ENCODE measurements at places on chromosomes 16 and 17.

DNA sequence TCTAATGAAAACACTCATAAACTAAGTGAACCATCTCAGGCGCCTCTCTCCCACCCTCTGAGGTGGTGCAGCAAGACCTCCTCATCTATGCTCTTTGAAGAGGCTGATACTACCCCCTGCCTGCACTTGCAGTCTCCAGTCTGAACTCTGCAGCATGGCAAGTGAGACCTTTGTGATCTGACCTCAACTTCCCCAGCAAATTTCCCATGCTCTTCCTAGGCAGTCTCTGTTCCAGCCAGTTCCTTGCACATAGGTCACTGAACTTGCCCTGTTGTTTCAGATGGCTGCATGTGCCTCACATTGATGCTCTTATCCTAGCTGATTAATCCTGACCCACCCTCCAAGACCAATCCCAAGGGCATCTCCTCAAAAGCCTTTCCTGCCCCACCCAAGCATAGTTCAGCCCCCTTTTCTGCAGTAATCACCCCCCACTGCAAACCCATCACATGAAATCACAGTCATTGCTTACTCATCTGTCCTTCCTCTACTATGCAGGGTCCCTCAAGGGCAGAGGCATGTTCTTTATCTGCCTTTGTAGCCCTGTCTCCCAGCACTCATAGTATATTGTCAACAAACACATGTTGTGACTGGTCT lies 42.0 kb downstream of the TBX21 start:
- DNase-seq: no peak

- DNase-seq: no peak
These were observed 10.8 kb downstream of the ZG16B start for GRCh38 chr16:2840914-2841313.

DNA sequence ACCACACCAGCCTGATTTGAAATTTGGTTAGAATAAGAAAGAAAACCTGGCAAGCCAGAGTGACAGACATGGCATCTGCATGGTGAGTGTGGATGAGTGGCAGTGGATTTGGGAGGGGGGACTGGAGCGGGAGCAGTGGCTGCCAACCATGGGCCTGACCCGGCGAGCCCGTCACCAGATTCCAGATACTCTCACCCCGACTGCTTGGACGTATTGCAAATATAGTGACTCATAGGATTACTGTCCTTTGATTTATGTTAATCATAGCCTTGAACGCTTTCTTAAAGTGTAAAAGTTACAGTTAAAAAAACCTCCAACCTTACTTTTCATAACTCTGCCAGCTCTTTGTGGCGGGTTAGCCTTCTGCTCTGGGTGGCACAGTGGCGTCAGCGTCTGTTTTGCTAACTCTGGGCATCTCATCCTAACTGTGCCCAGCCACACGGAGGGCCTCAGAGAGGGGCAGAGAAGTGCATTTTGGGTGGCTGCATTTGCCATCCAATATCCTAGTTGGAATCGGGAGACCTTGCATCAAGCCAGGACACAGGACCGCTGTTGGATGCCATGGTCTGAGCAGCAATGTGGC lies 26.8 kb upstream of the FOXK2 start:
- no peak for DNase-seq

DNA sequence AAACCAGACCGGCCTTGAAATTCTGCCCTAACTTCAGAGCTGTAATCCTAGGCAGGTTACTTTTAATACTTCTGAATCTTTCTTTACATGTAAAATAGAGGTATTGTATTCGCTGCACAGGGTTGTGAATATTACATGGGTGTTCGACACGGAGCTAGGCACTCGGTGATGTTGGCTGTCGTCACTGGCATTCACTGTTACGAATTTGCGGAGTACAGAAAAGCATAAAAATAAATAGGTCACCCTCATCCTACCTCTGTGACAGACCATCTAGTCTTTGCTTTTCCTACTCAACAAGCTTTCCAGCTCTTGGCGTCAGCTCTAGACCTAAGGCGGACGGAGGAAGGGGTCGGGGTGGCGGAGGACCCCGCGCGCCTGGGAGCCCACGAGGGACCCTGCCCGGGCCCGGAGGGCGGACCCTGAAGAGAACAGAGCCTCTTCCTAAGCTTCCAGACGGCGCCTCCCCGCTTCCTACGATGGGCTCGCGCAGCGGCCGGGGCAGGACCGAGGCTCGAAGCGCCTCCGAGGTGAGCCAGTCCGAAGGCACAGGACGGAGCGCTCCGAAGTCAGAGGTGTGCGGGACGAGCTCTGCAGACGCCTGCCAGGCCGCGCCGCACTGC lies 879 bp upstream of the SPG7 start:
- no peak for DNase-seq

- DNase-seq: no peak
These were observed 103.2 kb downstream of the SOCS1 start for GRCh38 chr16:11152677-11153331.

- DNase-seq: no peak
These were observed 358.6 kb upstream of the ASIC2 start for GRCh38 chr17:33651686-33652085.

DNA sequence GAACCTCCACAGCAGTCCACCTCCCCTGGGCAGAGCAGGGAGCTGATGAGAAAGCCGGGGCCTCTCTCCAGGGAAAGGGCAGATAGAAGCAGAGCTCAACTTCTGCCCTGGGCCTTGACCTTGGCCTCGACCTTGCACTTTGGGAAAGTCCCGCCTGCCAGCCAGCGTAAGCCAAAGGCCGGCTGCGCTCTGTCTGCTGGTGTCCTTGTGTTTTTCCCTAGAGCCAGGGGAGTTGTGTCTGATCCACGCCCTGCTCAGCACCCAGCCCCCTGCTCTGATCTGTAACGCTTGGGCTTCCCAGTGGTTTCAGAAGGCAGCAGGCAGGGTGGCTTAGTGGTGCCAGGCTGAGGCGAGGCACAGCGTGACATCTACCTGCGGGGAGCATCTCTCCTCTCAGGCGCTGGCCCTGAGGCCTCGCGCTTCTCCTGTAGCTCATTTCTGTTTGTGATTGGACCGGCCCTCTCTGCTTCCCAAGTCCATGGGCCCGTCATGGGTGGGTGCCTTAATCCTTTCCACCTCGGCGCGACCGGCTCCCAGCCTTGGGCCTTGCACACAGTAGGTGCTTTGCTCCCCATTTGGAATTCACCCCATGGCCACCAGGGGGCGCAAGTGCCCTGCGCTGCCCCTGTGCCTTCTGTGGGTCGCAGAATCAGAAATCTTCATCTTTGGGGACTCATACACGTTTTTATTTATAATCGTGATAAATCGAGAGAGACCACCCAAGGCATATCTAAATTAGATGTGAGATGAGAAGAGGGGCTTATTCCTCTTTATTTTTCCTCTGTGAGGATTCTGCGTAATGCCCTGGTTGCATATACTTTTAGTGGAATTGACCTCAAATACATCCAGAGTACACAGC lies 24.2 kb downstream of the SGSH start:
- DNase-seq: no peak

DNA sequence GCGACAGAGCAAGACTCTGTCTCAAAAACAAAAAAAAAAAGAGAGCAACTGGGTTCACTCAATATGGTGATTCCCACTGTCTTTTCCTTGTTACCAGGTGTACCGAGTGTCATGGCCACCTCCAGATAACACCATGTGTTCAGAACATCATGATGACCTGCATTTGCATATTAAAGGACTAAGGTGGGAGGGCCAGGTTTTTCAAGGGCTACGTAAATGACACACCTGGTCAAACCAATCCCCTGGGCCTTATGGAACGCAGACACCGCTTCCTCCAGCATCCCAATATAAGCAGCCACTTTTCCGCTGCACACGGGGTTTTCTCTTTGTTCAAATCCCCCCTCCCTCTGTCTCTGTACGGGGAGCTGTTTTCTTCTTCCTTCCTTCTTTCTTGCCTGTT lies 29.3 kb downstream of the WSCD1 start:
- DNase-seq: no peak

DNA sequence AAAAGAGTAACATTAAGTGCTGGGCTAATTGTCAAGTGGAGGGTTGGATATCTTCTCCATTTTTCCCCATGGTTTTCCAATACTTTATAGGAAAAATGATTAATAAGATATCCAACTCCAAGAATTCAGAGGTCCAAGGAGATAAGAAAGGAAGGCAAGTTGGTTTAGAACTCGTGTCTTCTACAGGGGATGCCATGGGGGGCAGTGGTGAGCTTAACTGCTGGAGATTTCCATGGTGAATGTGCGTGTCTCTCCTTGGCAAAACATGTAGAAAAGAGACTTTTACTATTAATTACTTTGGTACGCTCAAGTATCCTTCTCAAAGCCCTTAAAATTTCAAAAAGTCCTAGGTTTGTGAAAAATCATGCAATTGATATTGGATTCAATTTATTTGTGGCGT lies 982.9 kb upstream of the RBFOX1 start:
- DNase-seq: no peak

DNA sequence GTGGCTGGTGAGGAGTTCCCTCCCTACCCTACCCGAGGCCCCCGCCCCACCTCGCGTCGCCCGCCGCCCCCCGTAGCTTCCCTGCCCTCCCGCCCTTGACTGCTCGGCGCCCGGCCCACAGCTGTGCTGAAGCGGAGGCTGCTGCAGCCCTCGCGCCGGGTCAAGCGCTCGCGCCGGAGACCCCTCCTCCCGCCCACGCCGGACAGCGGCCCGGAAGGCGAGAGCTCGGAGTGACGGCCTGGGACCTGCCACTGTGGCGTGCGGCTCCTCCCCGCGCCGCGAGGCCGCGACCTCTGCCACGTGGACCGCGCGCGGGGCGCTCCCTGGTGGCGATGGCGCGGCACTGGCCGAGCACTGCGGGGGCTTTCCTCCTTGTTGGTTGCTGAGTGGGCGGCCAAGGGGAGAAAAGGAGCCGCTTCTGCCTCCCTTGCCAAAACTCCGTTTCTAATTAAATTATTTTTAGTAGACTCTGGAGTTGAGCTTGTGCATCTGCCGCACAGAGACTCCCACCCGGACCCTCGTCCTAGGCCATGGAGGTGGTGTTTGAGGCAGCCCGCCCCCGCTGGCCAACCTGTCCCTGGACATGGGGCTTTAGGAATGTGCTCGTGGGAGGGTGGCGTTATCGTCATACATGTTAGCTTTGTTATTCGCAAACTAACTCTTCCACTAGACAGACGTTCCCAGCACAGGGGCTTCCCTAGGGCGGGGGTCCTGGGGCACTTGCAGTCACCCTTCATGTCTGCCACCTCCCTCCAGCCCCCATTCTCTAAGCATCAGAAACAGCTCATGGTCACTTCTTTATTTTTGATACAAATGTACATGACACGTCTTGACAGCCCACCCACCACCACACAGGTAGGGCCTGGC lies 4.4 kb downstream of the TP53I13 start:
- DNase-seq: no peak

GRCh38 chr17:57466521-57466920 lies 210.2 kb downstream of the MSI2 start:
- no peak for DNase-seq

- DNase-seq: no peak
These were observed 22.7 kb downstream of the TBX4 start for GRCh38 chr17:61474934-61475333.

DNA sequence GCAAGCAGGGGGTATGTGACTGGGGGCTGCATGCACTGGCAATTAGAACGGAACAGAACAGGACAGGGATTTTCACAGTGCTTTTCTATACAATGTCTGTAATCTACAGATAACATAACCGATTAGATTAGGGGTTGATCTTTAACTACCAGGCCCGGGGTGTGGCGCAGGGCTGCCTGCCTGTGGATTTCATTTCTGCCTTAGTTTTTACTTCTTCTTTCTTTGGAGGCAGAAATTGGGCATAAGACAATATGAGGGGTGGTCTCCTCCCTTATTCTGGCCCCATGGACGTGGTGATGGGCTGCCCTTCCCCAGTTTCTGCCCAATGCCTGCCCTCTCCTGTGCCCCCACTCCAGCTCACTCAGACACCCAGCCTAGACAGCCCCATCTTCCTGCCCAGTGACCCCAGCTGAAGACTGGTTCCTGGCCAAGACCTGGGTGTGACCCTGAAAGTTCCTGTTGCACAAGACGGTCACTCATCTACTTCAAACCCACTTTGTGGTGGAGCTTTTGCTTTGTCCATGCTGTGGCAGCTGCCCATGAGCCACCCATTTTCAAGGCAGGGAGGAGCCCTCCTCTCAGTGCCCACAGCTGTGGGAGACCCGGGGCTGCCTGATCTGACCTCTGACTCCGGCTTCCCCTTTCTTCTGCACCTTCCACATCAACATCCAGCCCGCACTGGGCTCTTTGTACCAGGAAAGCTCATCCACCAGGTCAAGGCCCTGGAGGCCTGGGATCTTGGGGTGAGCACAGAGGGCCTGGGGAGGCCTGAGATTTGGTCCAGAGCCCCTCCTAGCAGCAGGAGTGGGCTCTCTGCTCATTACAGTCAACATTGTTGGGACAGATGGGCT lies 18.6 kb downstream of the ALOX12B start:
- DNase-seq: no peak

GRCh38 chr16:54438469-54438868 lies 151.9 kb upstream of the IRX3 start:
- DNase-seq: no peak

- no peak for DNase-seq
These were observed 6.7 kb upstream of the RNASEK start for GRCh38 chr17:7005716-7006115.

DNA sequence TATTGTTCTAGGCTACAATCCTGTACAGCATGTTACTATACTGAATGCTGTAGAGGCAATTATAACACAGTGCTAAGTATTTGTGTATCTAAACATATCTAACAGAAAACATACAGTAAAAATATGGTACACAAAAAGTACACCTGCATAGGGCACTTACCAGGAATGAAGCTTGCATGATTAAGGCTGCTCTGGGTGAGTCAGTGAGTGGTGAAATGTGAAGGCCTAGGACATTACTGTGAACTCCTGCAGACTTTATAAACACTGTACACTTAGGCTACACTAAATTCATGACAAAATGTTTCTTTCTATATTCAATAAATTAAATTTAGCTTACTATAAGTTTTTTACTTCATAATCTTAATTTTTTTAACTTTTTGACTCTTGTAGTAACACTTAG lies 37.1 kb downstream of the AMFR start:
- no peak for DNase-seq

DNA sequence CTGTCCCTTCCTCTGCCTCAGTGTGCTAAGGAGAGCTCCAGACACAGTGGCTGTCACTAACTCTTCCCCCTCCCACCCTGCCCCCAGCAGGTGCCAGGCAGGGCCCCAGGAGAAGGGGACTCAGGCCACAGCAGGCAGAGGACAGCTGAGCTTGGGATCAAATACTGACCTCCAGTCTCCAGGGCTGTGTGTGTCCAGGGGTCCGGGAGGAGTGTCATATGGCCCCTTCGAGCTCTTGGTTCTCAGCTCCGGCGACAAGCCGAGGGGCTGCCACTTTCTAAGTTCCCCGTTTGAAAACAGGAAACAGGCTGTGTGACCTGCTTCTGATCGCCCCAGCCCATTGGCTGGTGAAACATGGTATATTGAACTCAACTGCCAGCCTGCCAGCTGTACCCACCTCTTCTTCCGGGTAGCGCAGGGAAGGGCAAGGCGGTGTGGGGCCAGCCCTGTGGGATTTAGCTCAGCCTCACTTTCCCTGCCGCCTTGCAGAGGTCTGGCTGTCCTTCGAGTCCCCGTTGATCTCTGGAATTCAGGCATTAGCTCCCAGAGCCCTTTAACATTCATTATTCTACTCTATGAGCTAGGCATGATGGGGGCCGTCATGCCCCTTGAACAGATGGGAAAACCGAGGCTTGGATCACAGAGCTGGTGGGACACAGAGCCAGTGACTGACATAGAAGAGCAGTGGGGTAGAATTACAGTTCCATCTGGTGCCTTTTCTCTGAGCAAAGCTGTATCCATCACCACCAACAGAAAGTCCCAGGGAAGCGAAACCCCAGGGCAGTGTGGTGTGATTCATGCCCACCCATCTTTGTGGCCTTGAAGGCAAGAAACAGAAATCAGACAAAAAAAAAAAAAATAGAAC lies at the start of gene SNX20:
Gene SNX20 (minus strand): TSS at position 292 of the 865 bp plus-strand sequence. CDS start 3,786 bp downstream, outside the sequence.
- DNase-seq: no peak

- DNase-seq: no peak
These were observed 22.7 kb upstream of the TNFRSF13B start for GRCh38 chr17:16994631-16995030.

- no peak for DNase-seq
These were observed 529.1 kb downstream of the NPIPA7 start for GRCh38 chr16:16908077-16908476.
